Right hindlimb (tissue), 1 donor: ENCODE measurements at places on chromosomes 2 and 18.
A peak's percentile ranks its signal among the peaks of the same experiment; 100 is the strongest.

DNA sequence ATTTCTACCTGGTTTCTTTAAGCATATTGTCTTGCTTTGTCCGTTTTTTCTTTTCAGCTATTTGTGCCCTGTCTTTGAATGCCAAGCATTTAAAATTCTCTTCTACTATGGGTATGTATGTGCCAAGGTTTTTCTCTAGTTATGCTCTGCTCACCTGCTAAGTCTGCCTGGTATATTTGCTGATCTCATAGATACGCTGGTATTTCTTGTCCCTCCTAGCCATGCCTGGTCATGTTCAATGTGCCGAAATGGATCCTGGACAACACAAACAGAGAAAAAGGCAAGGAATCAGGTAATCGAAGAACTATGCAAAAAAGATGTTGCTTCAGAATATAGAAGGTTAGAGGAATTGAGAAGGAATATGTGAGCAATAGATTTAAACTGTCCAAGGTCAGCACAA is 14.9 kb upstream of the KDM3A start:
- DNase-seq: no peak

- DNase-seq: no peak
These were observed 117.4 kb upstream of the NABP1 start for GRCh38 chr2:191560411-191560980.

GRCh38 chr2:73000808-73001570 is 70.5 kb downstream of the SFXN5 start:
- DNase-seq: no peak

DNA sequence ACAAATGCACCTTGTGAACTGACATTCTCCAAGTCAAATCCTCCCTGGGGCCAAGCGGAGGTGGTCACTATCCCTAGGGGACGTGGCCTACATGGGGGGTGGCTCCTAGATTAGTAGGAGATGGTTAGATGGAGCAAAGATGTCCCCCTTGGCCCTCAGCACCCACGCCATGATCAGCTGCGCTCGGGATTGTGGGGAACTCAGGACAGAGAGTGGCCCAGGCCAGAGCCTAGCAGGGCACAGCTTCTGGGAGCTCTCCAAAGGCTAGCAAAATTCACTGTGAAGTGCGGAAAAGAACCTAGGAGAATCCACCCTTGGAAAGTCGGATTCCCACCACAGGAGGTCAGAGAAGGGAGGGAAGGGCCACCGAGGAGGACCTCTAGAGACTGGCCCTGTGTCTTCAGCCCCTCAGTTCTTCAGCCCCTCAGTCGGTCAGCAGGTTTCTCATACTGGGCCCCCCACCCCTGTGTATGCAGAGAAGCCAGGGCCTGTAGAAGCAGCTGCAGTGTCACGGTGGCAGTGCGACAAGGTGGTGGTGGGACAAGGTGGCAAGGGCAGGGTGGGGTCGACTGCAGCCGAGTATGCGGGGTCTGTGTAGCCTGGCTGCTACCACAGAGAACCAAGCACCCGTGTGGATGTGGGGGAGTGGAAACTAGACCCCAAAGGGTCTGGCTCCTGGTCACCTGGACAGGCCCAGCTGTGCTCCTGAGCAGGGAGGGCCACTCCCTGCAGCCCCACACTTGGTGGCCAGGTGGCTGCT is 18.4 kb downstream of the GPR55 start:
- DNase-seq: no peak

DNA sequence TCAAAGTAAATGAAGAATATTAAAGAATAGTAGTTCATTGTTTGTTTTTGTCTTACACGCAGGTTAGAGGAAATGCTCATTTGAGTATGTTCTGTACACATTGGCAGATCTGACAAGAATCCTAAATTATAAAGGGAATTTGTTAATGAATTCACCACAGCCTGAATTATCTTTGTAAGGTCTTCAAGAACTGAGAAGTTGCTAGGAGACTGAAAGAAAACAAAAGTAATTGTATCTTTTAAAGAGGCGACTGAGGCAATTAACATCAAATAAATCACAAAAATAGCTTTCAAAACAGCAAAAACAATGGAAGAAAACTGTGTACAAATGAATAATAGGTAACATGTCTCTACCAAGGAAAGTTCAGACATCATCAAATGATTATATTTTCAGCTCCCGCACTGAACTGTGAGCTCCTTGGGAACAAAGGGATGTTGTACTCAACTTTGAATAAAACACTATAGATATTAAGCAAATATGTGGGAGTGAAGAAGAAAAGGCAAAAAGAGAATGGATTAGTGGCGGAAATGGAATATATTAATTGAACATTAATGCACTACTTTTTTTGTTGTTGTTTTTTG is 51.7 kb upstream of the ATIC start:
- DNase-seq: no peak

DNA sequence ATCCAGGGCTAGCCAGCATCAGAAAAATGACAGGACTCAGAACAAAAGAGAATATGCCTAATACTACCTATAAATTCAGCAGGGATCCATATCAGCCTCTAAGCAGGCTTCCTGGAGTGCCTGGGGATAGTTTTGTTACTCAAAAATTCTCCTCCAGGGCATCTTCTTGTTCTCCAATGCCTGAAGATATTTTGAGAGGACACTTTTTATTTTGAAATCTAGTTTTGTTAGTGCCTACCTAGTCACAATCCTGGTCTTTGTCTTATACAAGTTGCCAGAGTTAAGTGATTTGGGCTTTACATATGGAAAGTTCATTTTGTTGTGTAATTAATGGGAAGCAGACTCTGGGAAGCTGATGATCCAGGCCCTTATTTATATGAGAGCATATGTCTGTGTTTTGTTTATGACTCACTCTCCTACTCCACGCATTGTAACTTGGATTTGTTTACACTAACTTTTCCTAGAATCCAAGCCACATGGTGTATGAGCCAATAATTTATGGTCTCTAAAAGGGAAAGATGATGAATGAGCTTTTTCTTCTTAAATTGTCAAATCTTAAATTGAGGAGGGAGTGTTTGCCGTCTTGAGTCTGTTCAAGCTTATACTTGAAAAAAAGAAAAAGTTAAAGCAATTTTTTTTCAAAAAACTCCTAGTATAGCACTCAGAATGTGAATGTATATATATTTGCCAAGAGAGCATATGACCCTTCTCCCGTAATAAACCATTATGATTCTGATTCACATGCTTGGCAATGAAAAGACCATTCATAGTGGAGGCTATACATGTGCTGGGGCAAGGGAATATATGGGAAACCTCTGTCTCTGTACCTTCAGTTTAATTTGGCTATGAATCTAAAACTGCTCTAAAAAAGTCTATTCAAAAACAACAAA is 370.3 kb downstream of the SETBP1 start:
- DNase-seq: no peak

GRCh38 chr18:9712611-9713010 is 4.5 kb downstream of the RAB31 start:
- DNase-seq: no peak

- DNase-seq: no peak
These were observed 11.0 kb downstream of the DYSF start for GRCh38 chr2:71464389-71464788.

- no peak for DNase-seq
These were observed 48.5 kb upstream of the DTNA start for GRCh38 chr18:34661464-34662087.

GRCh38 chr2:48126162-48126561 is 219.9 kb upstream of the FBXO11 start:
- no peak for DNase-seq

DNA sequence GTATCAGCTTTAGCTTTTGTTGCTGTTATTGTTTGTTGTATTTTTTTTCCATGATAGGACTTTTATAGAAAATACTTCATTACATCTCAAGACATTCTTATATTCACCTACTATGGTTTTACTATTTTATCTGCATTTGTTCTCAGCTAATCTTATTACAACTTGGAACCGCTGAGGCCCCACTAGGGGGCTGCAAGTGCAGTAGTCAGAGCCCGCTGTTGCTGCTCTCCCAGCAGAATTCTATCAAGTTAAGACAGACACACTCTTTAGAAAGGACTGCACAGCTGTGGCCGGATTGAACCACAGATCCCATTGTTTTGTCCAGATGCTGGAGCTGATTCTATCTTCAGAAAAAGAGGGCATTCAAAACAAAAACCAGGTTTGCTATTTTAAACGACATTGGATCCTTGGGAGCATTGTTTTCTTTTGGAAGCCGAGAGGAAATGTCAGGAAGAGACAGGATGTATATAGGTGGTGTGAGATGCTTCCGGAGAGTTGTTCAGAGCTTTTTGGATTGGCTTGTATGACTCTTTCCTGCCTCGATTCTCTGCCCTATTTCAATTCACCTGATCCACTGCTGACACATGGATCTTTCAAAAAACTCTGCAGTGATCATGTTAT is 105.7 kb upstream of the GAREM1 start:
- peak; percentile 53 for DNase-seq

- no peak for DNase-seq
These were observed 277.1 kb upstream of the CCDC68 start for GRCh38 chr18:55236150-55236931.

DNA sequence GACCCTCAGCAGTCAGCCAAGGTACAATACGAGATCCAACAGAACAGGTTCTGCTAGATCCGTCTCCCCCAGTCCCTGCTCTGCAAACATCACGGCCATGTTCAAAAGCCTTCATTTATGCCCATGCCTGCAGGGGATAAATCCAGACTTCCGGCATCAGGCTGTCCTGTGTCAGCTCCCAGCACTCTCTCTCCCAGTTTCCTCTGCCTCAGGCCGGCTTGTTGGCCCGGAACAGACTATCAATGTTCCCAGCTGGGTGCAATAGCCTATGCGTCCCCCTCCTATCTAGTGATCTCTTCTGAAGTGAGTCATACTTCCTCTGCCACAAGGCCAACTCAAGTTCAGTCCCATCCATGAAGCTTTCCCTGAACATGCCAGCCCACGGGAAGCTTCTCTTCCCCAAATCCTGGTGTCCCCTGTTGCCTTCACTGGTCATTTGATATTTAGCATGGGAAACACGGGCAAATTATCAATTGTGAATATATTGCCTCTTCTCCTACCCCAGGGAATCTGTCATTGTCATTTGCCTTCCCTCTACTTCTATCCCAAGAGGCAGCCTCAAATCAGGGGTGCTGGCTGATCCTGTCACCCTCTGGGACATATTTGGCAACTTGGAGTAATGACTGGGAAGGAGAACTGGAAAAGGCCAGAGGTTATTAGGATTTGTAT is 51.1 kb downstream of the CAPN13 start:
- no peak for DNase-seq

DNA sequence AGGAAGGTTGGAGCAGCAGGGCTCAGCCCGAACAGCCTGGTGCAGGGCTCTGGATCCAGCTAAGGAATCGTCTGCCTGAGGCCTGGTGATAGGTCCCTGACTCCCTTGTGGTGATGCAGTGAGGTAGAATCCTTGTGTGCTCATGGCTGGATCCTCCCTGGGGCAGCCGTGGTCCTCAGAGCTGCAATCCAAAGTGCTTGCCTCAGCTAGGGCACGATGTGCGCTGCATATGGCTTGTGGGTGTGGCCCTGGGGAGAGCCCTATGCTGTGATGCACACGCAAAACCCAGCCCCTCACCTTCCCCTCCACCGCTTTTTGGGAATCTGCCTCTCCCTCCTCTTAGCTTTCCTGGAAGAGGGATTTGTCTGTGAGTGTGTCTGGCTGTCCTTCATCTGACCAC is 142.2 kb downstream of the DYSF start:
- DNase-seq: peak; percentile 56

DNA sequence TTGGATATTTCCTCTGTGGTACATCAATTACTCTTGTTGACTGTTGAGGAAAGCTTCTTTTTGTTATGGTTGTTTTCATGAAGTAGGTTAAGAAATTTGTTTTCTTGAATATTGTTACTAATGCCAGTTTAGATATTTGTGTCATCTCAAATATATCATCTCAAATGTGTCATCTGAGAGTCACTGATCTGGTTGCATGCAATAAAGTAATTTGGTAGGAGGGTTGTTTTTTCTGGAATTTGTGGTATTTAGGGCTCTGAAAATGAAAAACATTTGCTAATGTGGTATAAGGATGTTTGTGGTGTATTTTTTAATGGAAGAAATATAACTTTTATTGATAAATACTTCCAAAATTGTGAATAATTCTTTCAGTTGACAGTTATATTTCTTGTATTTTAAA is 117.7 kb downstream of the GREB1L start:
- no peak for DNase-seq

DNA sequence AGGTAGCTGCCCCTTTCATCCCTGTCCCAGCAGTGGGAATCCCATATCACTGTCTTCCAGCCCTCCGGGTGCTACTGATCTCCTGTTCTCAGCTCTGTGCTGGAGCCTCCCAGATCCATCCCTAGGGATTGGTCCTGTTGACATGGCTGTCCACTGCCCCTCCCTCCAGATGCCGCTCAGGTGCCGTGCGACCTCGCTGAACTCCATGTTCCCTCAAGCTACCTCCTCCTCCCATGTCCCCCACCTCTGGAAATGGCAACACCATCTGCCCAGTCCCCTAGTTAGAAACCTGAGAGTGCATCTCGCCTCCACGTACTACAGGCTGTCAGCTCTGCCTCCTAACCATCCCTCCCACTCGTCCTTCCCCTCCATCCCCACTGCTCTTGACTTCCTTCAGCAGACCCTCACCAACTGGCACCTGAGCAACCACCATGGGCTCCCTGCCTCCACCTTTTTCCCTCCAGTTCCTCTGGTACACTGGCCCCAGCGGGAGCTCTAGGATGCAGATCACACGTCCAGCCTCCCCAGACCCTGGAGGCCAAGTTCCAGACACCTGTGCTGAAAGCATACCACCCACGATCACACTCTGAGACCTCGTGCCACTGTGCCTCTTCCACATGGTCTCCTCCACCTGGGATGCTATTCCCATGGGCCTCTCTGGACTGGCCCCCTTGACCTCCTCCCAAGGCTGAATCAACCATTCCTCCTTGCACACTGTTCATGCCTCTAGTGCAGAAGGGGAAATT is 106.8 kb downstream of the KLHL29 start:
- no peak for DNase-seq

GRCh38 chr18:13159579-13159978 is 59.0 kb upstream of the LDLRAD4 start:
- DNase-seq: no peak

GRCh38 chr2:26298638-26299393 is 47.1 kb upstream of the SELENOI start:
- peak; percentile 62 for DNase-seq

GRCh38 chr18:80228051-80228848 is 19.1 kb downstream of the PARD6G start:
- DNase-seq: no peak

GRCh38 chr2:54285451-54285850 is 29.4 kb upstream of the TSPYL6 start:
- no peak for DNase-seq

GRCh38 chr2:30663806-30664205 is 143.4 kb downstream of the CAPN13 start:
- DNase-seq: no peak

DNA sequence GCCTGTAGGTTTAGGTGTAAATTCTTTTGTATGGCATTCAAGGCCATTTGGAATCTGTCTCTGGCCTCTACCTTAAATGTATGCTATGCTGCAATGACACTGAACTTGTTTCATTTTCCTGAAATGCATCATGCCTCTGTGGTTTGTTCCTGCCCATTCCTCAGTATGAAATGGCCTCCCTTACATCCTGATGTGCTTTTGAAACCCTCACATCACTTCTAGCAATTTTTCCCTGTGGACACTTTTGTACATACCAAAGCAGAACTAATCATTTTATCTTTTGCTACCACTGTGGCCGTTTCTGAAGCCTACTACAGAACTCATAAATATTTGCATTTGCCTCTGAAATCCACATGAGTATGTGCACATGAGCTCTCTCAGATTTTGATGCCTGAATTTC is 557.2 kb downstream of the ERBB4 start:
- no peak for DNase-seq

- no peak for DNase-seq
These were observed 74.2 kb upstream of the ST6GAL2 start for GRCh38 chr2:106959975-106960682.
